NCI-H82 (cell line): ENCODE measurements at places on chromosomes 13 and 19.

- DNase-seq: no peak
These were observed 21.7 kb downstream of the ZIC5 start for GRCh38 chr13:99949679-99950413.

- no peak for DNase-seq
These were observed 6.3 kb downstream of the ZNF45 start for GRCh38 chr19:43928820-43929219.

- DNase-seq: no peak
These were observed 327.3 kb downstream of the COG6 start for GRCh38 chr13:39982745-39983144.

GRCh38 chr13:79932556-79932955 is 408.4 kb downstream of the SPRY2 start:
- DNase-seq: no peak

DNA sequence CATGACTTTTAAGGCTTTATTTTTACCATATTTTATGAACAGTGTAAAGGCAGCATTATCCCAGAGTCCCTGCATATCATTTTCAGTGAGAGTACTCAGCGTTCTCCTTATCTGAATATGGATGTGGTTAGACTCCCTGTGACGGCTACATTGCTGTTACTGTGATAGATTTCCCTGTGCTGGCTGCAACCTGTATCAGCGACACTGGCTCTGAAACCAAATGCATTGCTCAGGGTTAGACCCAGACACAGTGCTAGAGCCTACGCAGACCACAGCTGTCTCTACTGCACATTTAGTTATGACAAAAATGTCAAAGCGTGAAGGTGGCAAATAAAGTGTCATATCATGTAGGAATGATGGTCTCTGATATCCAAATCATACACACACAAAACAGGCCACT is 138.0 kb downstream of the ENOX1 start:
- no peak for DNase-seq

DNA sequence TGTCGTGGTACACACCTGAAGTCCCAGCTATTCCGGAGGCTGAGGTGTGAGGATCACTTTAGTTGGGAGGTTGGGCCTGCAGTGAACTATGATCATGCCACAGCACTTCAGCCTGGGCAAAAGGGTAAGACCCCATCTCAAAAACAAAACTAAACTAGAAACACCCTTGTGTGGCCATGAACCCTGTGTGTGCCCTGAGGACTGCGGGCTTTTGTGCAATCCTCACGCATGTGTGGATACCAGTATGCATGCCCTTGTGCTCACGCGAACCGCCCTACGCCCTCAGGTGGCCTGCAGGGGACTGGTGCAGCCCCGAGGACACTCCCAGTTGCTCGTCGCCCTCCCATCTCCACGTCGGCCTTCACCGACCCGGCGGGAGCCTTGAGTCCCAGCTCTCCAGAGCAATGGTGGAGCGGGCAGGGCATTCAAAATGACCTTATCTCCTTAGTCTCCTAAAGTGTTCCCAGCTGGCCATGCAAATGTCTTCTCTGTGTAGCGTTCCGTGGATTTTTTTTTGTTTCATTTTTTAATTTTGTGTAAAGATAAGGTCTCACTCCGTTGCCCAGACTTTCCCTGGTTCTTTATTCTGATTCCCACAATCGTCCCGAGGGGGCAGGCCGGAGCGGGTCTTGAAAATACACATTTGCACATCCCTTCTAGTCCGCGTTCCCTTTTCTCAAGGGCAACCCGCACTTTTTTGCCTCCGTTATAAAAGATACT is 868 bp upstream of the EGLN2 start:
- peak; percentile 87 for DNase-seq

DNA sequence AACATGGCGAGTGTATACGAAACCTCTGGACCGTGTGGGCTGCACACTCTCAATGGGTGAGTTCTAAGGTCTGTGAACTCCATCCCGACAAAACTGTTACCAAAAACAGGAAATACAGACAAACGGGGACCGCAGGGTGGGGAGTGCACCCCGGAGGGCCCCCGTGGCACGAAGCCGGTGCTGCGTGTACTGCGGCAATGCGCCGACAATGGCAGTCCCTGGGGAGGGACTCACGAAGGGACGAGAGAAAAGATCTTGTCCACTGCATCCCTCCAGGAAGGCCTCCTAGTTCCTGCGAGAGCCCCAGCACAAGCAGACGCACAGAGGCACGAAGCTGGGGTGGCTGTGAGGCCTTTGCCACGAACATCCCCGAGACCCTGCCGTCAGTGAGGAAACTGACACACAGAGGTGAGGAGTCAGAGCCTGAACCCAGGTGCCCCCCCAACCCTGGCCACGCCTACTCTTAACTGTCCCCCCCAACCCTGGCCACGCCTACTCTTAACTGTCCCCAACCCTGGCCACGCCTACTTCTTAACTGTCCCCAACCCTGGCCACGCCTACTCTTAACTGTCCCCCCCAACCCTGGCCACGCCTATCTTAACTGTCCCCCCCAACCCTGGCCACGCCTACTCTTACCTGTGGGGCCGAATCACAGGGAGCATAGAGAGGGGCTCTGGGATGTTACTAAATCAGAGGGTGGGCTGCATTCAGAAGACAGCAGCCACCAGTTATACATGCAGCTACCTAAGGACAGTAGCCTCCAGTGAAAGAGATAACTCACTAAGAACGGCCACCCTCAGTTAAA is 4.2 kb downstream of the MED16 start:
- DNase-seq: no peak

GRCh38 chr19:14673088-14673487 is 1.6 kb downstream of the ADGRE3 start:
- DNase-seq: no peak

DNA sequence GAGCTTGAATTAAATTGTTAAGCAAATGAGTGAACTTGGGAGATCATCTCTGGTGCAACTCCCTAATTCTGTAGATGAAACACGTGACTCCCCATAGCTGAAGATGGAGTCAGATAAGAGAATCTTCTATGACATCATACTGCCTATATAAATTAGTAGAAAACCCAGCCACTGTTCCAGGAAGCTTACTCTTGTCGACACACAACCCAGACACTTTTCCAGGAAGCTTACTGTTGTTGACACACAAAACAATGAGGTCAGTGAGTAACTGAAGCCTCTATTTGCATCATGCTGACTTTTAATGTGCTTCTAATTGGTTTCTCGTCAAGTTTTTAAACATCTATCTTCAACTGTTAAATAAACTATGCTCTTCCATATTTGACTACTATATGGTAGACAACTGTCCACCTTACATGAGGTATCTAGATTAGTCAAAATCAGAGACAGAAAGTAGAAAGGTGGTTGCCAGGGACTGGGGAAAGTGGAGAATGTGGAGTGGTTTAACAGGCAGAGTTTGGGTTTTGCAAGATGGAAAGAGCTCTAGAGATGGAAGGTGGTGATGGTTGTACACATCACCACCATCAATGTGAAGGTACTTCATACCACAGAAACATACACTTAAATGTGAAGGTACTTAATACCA is 168.2 kb downstream of the FGF14 start:
- DNase-seq: no peak

GRCh38 chr13:27533155-27533643 is 82.8 kb upstream of the MTIF3 start:
- peak; percentile 81 for DNase-seq

DNA sequence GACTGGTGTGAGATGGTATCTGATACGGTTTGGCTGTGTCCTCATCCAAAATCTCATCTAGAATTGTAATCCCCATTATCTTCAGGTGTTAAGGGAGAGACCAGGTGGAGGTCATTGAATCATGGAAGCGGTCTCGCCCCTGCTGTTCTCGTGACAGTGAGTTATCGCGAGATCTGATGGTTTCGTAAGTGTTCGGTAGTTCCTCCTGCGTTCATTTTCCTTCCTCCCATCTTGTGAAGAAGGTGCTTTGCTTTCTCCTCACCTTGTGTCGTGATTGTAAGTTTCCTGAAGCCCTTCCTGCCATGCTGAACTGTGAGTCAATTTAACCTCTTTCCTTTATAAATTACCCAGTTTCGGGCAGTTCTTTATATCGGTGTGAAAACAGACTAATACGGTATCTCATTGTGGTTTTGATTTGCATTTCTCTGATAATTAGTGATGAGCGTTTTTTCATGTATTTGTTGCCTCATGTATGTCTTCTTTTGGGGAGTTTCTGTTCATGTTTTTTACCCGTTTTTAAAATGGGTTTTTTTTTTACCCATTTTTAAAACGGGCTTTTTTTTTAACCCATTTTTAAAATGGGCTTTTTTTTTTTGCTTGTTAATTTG is 102.8 kb upstream of the SLC10A2 start:
- no peak for DNase-seq

DNA sequence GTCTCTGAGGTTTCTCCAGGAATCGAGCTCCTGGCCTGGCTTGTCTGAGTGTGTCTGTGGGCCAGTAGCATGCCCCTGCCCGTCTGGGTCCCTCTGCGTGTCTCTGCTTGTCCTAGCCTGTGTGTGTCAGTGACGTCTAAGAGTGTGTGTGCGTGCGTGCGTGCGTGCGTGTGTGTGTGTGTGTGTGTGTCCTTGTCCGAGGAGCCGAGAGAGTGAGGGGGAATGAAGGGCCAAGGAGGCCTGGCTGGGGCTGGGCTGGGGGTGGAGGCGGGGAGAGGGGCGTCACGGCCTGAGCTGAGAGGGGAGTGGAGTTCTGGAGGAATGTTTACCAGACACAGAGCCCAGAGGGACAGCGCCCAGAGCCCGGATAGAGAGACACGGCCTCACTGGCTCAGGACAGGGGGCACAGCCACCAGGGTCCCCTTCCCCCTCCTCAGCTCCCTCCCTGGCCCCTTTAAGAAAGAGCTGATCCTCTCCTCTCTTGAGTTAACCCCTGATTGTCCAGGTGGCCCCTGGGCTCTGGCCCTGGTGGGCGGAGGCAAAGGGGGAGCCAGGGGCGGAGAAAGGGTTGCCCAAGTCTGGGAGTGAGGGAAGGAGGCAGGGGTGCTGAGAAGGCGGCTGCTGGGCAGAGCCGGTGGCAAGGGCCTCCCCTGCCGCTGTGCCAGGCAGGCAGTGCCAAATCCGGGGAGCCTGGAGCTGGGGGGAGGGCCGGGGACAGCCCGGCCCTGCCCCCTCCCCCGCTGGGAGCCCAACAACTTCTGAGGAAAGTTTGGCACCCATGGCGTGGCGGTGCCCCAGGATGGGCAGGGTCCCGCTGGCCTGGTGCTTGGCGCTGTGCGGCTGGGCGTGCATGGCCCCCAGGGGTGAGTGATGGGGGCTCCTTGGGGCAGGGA is at the start of gene AXL:
Gene AXL, plus strand, starts transcription at position 609 of the 893 bp plus-strand sequence. Its CDS starts 170 bp downstream, at position 779.
- no peak for DNase-seq

DNA sequence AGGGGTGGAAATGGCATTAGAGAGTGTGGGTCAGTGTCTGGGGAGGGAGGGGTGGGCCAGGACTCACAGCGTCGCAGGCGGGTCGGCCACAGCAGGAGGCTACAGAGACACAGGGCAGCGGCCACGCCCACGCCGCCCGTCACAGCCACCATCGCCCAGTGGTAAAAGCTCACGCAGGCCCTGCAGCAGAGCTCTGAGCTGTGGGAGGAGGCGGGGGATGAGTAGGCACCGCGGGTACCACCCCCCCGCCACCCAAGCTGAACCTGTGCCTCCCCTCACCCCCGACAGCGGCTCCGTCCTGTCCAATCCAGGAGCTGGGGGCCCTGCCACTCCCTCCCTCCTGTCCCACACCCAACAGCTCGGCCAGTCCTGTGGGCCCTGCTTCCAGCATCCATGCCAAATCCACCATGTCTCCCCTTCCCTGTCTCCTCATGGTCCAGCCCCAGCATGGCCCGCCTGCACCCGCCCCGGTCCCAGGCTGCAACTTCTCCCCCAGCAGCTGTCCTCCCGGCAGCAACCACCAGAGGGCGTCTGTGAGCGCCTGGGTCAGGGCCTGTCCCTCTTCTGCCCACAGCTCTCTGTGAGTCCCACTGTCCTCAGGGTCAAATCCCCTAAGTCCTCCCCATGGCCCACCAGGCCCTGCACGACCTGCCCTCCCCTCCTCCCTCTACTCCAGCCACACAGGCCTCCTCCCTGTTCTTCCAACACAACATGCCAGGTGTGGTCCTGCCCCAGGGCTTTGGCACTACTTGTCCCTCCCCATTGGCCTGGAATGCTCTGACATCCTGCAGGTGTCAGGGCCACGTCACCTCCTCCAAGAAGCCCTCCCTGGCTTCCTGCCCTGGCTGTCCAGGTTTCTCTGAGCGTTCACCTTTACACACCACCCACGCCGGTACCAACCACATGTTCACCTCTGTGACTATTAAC is 6.0 kb downstream of the TEKTIP1 start:
- DNase-seq: peak; percentile 52

DNA sequence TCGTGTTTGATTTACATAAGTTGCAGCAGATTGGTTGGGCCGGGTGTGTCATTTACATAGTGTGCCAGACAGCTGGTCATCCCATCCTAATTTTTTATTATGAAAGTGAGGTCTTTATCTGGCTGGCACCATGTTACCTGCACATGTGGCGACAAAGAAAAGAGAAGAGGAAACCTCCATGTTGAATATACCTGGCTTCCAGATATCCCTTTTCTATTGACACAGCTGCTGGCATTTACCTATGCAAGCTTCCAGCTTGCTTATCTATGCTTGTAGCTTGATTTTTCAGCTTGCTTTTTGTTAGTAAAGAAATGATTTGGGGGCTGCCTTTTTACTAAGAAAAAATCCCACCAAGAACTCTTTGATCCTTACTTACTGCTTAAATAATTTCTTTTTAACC is 681.3 kb upstream of the SLITRK1 start:
- DNase-seq: no peak

DNA sequence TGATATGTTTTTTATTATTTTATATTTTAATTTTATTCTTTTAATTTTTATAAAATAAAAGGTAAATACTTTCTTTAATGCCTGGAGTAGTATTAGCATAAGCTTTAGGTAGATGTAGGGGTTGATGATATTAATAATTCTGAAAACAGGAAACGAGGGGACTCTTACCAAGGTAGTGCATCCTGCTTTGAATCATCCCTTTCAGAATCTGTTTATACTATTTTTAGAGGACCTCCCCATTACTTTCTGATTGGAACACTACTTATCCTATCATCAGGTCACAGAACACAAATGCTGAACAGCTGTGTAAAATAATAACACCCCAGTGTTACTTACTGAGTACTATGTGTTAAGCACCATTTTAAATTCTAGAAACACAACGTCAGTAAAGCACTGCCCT is 27.3 kb downstream of the COG6 start:
- DNase-seq: no peak

DNA sequence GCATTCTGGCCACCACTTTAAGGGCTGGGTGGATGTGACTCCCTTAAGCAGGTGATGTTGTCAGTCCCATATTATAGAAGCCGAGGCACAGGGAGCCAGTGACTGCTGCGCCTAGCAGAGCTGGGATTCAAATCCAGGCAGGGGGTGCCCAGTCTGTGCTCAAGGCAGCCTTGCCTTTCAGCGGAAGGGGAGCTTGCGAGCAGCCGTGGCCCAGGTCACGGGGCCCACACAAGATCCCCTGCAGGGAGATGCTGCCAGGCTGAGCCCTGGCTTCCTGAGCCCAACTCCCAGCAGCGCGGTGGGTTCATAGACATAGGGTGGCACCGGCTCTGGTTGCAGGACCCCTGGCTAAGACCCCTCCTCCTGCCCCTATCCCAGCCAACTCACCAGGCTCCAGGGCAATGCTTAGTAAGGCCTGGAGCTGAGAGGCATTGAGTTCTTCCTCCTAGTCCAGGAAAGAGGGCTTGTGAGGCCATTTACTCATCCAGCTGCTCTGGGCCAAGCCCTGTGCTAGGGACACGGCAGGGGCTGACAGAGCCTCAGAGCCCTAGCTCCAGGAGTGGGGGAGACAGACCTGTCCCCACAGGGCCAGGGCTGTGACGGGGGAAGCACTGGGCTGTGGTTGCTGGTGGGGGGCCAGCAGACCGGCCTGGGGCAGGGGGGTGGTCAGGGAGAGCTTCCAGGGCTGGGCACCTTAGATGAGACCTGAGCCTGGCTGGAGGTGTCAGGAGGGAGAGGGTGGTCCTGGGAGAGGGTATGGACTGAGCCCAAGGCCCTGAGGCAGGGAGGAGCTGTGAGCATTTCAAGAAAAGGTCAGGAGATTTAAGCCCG is 9.6 kb downstream of the CAPN12 start:
- DNase-seq: peak; percentile 56
